ENCODE measurements at places on chromosomes 2 and 18. TPM values are rescaled to one million over a fixed set of nuclear protein-coding genes. Genes with fewer than 3 reads are reported as not detected.

Gene FLACC1
- 0.30 TPM for polyA plus RNA-seq

Gene SP9
- polyA plus RNA-seq: not detected

Gene FHL2
- 320 TPM for polyA plus RNA-seq

Gene LIMS4
- polyA plus RNA-seq: 2.5 TPM

Gene MC4R
- polyA plus RNA-seq: not detected

Gene SERPINB4
- polyA plus RNA-seq: not detected

Gene GLS
- polyA plus RNA-seq: 56.1 TPM

Gene MOGAT1
- not detected for polyA plus RNA-seq

GRCh38 chr2:162403884-162404283, 60.0 kb downstream of the GCA start:
- no peak for DNase-seq
- H3K27me3 ChIP-seq: no peaks in the 10 kb centered on the region
- H3K4me3 ChIP-seq: no peak overlapping the region
- no peaks in the 10 kb centered on the region for H3K36me3 ChIP-seq

DNA sequence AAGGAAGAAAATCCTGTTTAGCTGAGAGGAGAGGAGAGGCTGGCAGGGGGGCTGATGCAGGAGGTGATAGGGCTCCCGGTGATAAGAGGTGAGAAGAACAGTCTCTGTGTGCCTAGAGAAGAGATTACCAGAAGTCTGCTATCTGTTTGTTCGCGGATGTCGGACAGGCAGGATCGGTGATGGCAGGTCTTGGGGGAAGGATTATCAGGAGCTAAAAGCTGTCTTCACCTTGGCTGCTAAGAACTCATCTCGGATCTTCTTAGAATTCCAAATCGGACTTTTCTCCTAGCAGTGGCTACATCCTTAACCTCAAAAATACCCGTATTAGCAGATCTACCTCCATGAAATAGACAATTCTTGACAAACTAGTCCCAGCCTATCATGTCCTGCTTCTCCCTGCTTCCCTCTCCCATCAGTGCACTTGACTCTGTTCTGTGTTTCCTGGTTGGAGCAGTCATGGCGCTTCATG, 282.1 kb upstream of the TRIB2 start:
- no peaks in the 10 kb centered on the region for H3K36me3 ChIP-seq
- no peak for DNase-seq
- H3K27ac ChIP-seq: no peak overlapping the region
- H3K4me1 ChIP-seq: peaks cover 3% of the 10 kb centered on the region
- H3K27me3 ChIP-seq: no peaks in the 10 kb centered on the region

DNA sequence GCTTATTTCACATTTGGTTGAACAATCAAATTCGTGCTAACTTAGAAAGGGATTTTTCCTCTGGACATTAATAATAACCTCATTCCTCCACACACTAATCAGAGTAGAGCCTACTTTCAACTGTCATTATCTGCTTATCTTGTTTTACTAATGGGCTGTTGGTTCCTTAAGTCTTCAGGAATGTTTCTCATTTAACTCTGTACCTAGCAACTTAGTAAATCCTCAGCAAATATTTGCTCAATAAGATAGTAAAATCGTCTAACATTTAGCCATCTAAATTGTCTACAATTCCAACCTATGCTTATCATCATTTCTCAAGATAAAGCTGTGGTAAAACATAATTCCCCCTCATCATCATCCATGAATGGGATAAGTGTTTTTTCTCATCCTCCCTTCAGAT, 98.1 kb downstream of the CDH2 start:
- H3K27me3 ChIP-seq: no peaks in the 10 kb centered on the region
- H3K27ac ChIP-seq: no peak overlapping the region
- no peak for DNase-seq
- H3K4me1 ChIP-seq: peaks cover 2% of the 10 kb centered on the region

- no peaks in the 10 kb centered on the region for H3K27me3 ChIP-seq
- no peaks in the 10 kb centered on the region for H3K36me3 ChIP-seq
- peak; percentile 29 for DNase-seq
- H3K4me1 ChIP-seq: peaks cover 3% of the 10 kb centered on the region
Observed at GRCh38 chr2:39665811-39666490, at the start of gene TMEM178A. TMEM178A (plus strand) TSS chr2:39665917; CDS start chr2:39665975, 58 bp downstream.

- H3K27me3 ChIP-seq: no peaks in the 10 kb centered on the region
- H3K4me3 ChIP-seq: no peak overlapping the region
- peaks cover 5% of the 10 kb centered on the region for H3K4me1 ChIP-seq
Observed at GRCh38 chr2:39501412-39501811, 64.3 kb upstream of the MAP4K3 start.

- H3K36me3 ChIP-seq: no peaks in the 10 kb centered on the region
- no peak overlapping the region for H3K4me3 ChIP-seq
- H3K4me1 ChIP-seq: no peaks in the 10 kb centered on the region
- DNase-seq: no peak
- no peaks in the 10 kb centered on the region for H3K27me3 ChIP-seq
Observed at GRCh38 chr2:38825956-38826355, 47.9 kb downstream of the GEMIN6 start.

- H3K4me1 ChIP-seq: no peaks in the 10 kb centered on the region
- no peak overlapping the region for H3K27ac ChIP-seq
- no peak overlapping the region for H3K4me3 ChIP-seq
- H3K27me3 ChIP-seq: no peaks in the 10 kb centered on the region
- no peaks in the 10 kb centered on the region for H3K36me3 ChIP-seq
- DNase-seq: no peak
Observed at GRCh38 chr18:74116633-74117554, 30.7 kb downstream of the FBXO15 start.

DNA sequence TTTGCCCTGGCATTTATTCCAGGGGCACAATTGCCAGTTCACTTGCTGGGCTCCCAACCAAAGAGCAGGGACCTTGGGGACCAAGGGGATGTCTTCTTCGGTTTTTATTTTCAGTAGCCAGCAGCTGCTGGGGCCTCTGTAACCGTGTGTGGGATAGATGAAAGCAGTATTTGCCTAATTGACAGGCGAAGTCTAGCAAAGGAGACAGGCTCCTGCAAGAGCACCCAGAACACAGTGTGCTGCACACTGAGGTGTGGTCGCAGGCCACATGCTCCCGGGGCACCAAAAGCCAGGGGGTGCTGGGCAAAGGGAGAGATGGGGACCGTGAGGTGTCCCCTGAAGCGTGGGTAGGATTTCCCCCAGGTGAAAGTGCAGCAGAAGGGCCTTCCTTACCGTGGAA, 5.3 kb downstream of the SAG start:
- no peaks in the 10 kb centered on the region for H3K4me1 ChIP-seq
- no peak for DNase-seq
- no peak overlapping the region for H3K4me3 ChIP-seq
- no peaks in the 10 kb centered on the region for H3K36me3 ChIP-seq
- H3K27ac ChIP-seq: no peak overlapping the region
- H3K27me3 ChIP-seq: no peaks in the 10 kb centered on the region

DNA sequence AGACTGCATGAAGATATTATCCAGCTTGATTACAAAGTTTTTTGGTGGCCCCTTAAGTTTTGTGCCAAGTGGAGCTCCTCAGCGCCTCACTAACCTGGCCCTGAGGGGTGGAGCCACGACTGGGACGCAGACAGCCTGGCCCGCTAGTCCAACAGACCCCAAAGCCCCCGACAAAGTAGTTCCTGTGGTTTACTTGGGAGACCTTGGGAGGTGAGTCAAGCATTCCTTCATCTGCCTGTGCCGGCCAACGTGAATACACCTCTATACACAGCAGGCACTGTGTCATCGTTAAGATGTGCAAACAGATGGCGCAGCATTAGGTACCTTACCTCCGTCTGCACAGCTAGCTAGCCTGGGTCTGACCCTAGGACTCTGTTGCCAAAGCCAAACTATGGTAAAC, 55.0 kb upstream of the LAMA1 start:
- no peaks in the 10 kb centered on the region for H3K36me3 ChIP-seq
- no peaks in the 10 kb centered on the region for H3K27me3 ChIP-seq
- H3K27ac ChIP-seq: no peak overlapping the region
- no peak overlapping the region for H3K4me3 ChIP-seq

GRCh38 chr2:164841719-164842623, at the start of gene COBLL1:
COBLL1 (minus strand) TSS chr2:164841823; CDS start chr2:164841196, 627 bp downstream.
- H3K4me1 ChIP-seq: no peaks in the 10 kb centered on the region
- peak within 1 kb of the TSS; percentile 78 for H3K27ac ChIP-seq
- H3K4me3 ChIP-seq: peak within 1 kb of the TSS; percentile 79
- DNase-seq: peak; percentile 88
- H3K36me3 ChIP-seq: no peaks in the 10 kb centered on the region

GRCh38 chr2:152740743-152741328, 22.4 kb downstream of the ARL6IP6 start:
- no peak overlapping the region for H3K4me3 ChIP-seq
- H3K36me3 ChIP-seq: no peaks in the 10 kb centered on the region
- no peaks in the 10 kb centered on the region for H3K27me3 ChIP-seq
- H3K27ac ChIP-seq: no peak overlapping the region
